ENCODE measurements at places on chromosomes 6 and 20. TPM values are rescaled to one million over a fixed set of nuclear protein-coding genes. Genes with fewer than 3 reads are reported as not detected.

Gene FOXA2
- total RNA-seq: 0.13 TPM

Gene ETV7
- total RNA-seq: 1.3 TPM

- H3K27me3 ChIP-seq: no peaks in the 10 kb centered on the region
- H3K27ac ChIP-seq: no peak overlapping the region
- DNase-seq: no peak
- H3K36me3 ChIP-seq: no peaks in the 10 kb centered on the region
- no peak overlapping the region for H3K4me3 ChIP-seq
- peaks cover 28% of the 10 kb centered on the region for H3K4me1 ChIP-seq
These were observed 125.3 kb downstream of the FOXO3 start for GRCh38 chr6:108685970-108686369.

DNA sequence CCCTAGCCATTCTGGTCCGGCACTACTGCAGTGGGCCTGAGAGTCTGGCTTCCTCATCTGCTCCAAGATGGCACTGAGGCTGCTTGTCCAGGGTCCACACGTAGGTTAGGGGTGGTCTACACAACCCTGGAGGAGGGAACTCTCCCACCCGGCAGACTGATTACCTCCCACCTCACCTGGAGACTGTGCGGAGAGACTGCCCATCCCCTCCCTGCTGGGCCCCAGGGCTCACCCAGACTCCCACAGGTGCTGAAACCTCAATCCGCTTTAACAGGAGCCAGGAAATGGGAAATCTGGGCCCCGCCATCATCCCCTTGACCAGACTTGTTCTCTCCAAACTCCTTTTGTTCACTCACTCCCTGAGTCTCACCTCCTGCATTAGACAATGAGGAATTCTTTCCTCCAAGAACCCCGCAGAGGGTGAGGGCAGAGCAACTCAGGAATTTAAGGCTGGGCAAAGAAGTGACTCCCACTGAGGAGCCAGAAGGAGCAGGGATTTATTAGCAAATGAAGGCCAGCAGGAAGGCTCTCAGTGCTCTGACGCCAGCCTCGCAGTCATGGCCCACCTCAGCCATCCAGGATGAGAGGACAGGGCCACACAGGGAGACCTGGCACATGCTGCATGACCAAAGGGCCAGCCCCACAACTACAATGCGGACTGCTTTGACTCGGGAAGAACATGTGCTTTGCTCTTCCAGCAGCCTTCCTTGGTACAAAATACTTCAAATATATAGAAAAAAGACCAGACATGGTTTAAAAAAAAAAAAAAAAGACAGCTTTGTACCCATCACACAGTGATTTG is 53.0 kb downstream of the CDK5RAP1 start:
- no peak overlapping the region for H3K27ac ChIP-seq
- H3K4me3 ChIP-seq: no peak overlapping the region
- H3K27me3 ChIP-seq: no peaks in the 10 kb centered on the region
- no peaks in the 10 kb centered on the region for H3K4me1 ChIP-seq

GRCh38 chr20:53425481-53425880 is 168.2 kb downstream of the ZNF217 start:
- no peak for DNase-seq
- no peaks in the 10 kb centered on the region for H3K4me1 ChIP-seq
- no peaks in the 10 kb centered on the region for H3K27me3 ChIP-seq
- H3K27ac ChIP-seq: no peak overlapping the region
- H3K4me3 ChIP-seq: no peak overlapping the region

DNA sequence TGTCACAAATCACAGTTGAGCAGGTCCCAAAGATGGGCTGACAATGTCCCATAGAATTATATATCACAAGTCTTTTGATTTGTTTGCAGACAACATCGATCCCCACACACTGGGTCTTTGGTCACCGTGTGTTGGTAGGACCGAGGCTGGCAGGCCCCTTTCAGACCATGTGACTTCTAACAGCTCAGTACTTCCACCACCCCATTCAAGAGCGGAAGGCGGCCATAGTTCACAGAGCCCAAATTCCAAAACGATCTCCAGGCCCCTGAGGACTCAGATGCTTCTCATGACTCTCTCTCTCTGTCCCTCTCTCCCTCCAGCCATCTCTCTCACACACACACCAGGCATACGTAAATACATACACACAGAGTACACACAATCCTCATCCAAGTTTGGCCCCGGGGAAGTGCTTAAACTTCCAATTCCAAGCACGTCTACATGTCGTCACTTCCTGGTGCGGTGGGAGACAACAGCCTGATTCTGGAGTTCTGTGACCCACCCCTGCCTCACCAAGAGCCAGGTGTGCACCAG is 155.9 kb upstream of the INSM1 start:
- H3K36me3 ChIP-seq: no peaks in the 10 kb centered on the region
- H3K4me3 ChIP-seq: no peak overlapping the region
- no peaks in the 10 kb centered on the region for H3K27me3 ChIP-seq
- no peak overlapping the region for H3K27ac ChIP-seq

Gene HUS1B
- not detected for total RNA-seq

Gene PDYN
- total RNA-seq: not detected

Gene OPRM1
- total RNA-seq: not detected

Gene KCNK17
- total RNA-seq: 0.31 TPM

Gene TAP1
- 35.3 TPM for total RNA-seq

- no peaks in the 10 kb centered on the region for H3K27me3 ChIP-seq
- DNase-seq: no peak
- no peaks in the 10 kb centered on the region for H3K4me1 ChIP-seq
- no peak overlapping the region for H3K27ac ChIP-seq
- H3K4me3 ChIP-seq: no peak overlapping the region
These were observed 22.2 kb downstream of the KHDC1L start for GRCh38 chr6:73203098-73203497.

DNA sequence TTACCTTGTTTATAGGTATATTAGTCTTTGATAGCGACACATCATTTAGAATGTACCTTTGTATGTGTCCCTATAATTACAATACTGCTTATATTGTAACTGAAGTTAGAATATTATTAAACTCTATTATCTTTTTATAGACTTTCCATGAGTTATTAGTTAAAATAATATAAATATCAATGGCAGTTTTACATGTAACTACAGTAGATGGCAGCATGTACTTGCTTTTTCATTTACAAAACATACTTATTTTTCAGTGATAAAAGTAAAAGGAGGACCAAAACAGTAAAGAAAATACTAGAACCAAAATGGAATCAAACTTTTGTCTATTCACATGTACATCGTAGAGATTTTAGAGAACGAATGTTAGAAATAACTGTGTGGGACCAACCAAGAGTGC is 364.3 kb downstream of the RIMS1 start:
- H3K27ac ChIP-seq: no peak overlapping the region
- no peak for DNase-seq
- no peaks in the 10 kb centered on the region for H3K36me3 ChIP-seq
- no peaks in the 10 kb centered on the region for H3K4me1 ChIP-seq
- no peaks in the 10 kb centered on the region for H3K27me3 ChIP-seq

GRCh38 chr6:23654745-23655144 is 471.3 kb upstream of the NRSN1 start:
- H3K36me3 ChIP-seq: no peaks in the 10 kb centered on the region
- H3K27me3 ChIP-seq: no peaks in the 10 kb centered on the region
- no peak for DNase-seq
- H3K4me1 ChIP-seq: no peaks in the 10 kb centered on the region
- H3K4me3 ChIP-seq: no peak overlapping the region
- no peak overlapping the region for H3K27ac ChIP-seq

DNA sequence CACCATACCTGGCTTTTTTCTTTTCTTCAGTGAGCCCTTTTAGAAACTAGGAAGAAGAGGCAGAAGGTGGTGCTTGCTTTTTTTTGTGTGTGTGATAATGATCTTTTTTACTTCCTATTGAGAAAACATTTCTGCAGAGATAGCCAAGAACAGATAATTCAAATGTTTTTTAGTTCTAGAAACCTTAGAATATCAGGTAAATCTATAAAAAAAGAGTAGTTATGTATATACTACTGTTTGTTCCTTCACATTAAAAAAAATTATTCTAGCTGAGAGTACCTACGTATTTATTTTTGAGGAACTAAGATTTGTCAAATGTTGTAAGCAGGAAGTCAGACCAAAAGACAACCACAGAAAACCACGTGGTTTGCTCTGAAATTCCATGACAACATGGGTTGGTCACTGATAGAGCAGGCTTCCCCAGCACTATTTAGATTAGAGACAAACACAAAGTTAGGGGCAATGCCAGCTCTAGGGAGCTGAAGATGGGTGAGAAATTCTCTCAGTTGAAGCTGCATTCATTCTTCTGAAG is 12.8 kb downstream of the STK4 start:
- no peaks in the 10 kb centered on the region for H3K27me3 ChIP-seq
- no peaks in the 10 kb centered on the region for H3K36me3 ChIP-seq
- peak overlapping the region; percentile 69 for H3K27ac ChIP-seq
- peaks cover 5% of the 10 kb centered on the region for H3K4me1 ChIP-seq

Data from esophagus squamous epithelium (tissue), 5 donors.